Mesothelial cell of epicardium (in vitro differentiated cells): ENCODE measurements at places on chromosomes 11 and 22.

DNA sequence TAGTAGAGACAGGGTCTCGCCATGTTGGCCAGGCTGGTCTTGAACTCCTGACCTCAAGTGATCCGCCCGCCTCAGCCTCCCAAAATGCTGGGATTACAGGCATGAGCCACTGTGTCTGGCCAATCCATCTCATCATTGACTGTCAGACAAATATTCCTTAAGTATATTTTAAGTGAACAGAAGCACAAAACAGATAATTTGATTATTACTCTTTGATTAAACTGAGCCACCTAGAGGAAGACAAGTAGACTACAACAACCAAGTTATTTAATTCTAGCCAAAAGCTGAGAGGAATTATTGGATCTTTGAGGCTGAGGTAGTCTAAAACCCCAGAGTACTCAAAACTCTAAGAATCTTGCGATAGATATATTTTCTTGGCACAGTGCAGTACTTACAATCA is 1.2 kb downstream of the ACRV1 start:
- no peak overlapping the region for H3K4me3 ChIP-seq
- H3K27me3 ChIP-seq: no peaks in the 10 kb centered on the region
- DNase-seq: no peak
- H3K27ac ChIP-seq: no peak overlapping the region

GRCh38 chr11:48172818-48173609 is 43.6 kb upstream of the OR4B1 start:
- H3K4me3 ChIP-seq: peak overlapping the region; percentile 42
- peaks cover 3% of the 10 kb centered on the region for H3K36me3 ChIP-seq
- no peak overlapping the region for H3K27ac ChIP-seq

DNA sequence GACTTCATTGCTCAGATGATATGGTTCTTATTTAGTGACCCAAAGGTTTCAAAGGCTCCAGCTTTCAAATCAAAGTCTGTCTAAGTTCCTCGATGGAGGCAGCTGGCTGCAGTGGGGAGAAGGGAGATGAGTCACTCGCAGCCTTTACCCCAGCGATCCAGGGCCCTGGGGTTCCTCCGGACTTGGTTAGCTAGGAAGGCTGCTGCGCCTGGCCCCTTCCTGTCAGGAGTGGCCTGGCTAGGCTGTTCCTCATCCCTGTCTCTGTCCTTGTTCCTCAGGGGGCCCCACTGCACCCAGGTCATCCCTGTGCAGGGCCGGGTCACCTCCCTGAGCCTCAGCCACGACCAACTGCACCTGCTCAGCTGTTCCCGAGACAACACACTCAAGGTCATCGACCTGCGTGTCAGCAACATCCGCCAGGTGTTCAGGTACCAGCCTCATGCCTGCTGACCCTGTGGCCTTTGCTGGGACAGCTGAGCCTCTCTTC is 13.9 kb downstream of the ATG16L2 start:
- H3K27ac ChIP-seq: no peak overlapping the region
- DNase-seq: no peak
- no peak overlapping the region for H3K4me3 ChIP-seq
- H3K36me3 ChIP-seq: no peaks in the 10 kb centered on the region
- H3K4me1 ChIP-seq: peaks cover 11% of the 10 kb centered on the region

GRCh38 chr11:26593691-26594090 is 21.6 kb upstream of the MUC15 start:
- H3K4me3 ChIP-seq: no peak overlapping the region
- no peaks in the 10 kb centered on the region for H3K36me3 ChIP-seq
- DNase-seq: no peak
- H3K27me3 ChIP-seq: no peaks in the 10 kb centered on the region

- no peaks in the 10 kb centered on the region for H3K27me3 ChIP-seq
- no peak overlapping the region for H3K27ac ChIP-seq
- no peaks in the 10 kb centered on the region for H3K4me1 ChIP-seq
- no peak for DNase-seq
Measured at GRCh38 chr11:6224421-6224820, 10.0 kb downstream of the FHIP1B start.

DNA sequence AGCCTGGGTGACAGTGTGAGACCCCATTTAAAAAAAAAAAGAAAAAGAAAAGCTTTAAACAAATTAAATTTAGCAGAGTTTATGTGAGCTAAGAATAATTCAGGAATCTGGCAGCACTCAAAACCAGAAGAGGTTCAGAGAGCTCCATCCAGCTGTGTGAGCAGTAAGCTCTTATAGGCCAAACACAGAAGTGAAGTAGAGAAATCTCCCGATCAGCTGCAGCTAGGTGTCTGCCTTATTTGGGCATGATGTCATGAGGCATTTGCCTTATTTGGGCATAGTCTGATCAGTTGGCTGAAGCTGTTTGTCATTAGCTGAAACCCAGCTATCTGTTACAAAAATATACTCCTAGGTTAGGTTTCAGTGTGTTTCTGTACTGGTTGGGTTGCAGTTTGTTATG is 8.2 kb downstream of the MS4A15 start:
- DNase-seq: no peak
- H3K27me3 ChIP-seq: peaks cover 5% of the 10 kb centered on the region
- no peak overlapping the region for H3K27ac ChIP-seq
- H3K36me3 ChIP-seq: no peaks in the 10 kb centered on the region
- H3K4me1 ChIP-seq: peaks cover 5% of the 10 kb centered on the region

GRCh38 chr11:112554586-112554985 is 293.9 kb upstream of the PLET1 start:
- no peak overlapping the region for H3K27ac ChIP-seq
- no peak for DNase-seq
- H3K4me3 ChIP-seq: no peak overlapping the region
- no peaks in the 10 kb centered on the region for H3K36me3 ChIP-seq
- peaks cover 9% of the 10 kb centered on the region for H3K27me3 ChIP-seq

- no peak overlapping the region for H3K4me3 ChIP-seq
- H3K4me1 ChIP-seq: no peaks in the 10 kb centered on the region
- DNase-seq: no peak
- H3K27ac ChIP-seq: no peak overlapping the region
- peaks cover 34% of the 10 kb centered on the region for H3K27me3 ChIP-seq
Measured at GRCh38 chr11:33391893-33392251, 134.7 kb downstream of the HIPK3 start.

- no peak overlapping the region for H3K27ac ChIP-seq
- H3K4me3 ChIP-seq: no peak overlapping the region
- peaks cover 9% of the 10 kb centered on the region for H3K4me1 ChIP-seq
- H3K36me3 ChIP-seq: no peaks in the 10 kb centered on the region
- no peak for DNase-seq
Measured at GRCh38 chr11:59528711-59529110, 17.4 kb downstream of the OR4D9 start.

DNA sequence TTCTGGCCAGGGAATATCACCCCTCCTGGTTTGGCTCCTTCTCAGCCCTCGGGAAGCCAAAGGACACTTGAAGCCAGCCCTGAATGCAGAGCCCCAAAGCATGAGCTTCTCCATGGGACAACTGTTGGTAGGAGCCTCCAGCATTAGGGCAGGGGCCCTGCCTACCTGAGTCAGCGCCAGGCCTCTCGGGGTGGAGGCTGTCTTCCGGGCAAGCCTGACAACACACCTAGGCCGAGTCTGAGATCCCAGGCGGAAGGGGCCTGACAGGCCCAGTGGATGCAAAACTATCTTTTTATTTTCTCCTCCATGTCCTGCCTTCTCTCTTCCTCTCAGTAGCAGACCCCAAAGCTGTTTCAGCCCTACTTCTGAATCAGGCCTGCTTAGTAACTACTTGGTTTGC is 27.6 kb downstream of the RCOR2 start:
- H3K27me3 ChIP-seq: no peaks in the 10 kb centered on the region
- peaks cover 12% of the 10 kb centered on the region for H3K36me3 ChIP-seq
- H3K4me3 ChIP-seq: no peak overlapping the region
- no peak for DNase-seq
- peak overlapping the region; percentile 96 for H3K27ac ChIP-seq

DNA sequence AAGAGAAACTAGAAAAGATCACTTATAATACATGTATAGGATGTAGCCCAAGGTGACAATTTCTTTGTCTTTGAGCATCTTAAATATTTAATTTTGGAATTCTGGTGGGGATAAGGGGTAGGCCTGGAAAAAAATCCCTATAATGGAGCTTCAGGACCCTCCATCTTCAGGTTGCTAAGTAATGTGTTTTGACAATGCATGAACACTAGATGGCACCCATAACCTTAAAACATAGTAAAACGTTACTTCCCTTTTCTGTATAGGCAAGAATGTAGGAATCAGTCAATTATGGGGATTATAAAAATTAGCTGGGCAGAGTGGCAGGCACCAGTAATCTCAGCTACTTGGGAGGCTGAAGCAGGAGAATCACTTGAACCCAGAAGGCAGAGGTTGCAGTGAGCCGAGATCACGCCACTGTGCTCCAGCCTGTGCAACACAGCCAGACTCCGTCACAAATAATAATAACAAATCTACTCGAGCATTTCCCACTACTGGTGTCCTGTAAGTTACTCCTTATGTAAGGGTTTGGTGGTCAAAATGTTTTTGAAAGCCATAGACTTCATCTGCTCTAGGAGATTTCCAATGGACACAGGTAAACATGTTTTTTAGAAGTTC is 541.9 kb upstream of the CCDC90B start:
- no peak for DNase-seq
- peaks cover 12% of the 10 kb centered on the region for H3K27me3 ChIP-seq
- no peak overlapping the region for H3K4me3 ChIP-seq
- no peaks in the 10 kb centered on the region for H3K36me3 ChIP-seq

DNA sequence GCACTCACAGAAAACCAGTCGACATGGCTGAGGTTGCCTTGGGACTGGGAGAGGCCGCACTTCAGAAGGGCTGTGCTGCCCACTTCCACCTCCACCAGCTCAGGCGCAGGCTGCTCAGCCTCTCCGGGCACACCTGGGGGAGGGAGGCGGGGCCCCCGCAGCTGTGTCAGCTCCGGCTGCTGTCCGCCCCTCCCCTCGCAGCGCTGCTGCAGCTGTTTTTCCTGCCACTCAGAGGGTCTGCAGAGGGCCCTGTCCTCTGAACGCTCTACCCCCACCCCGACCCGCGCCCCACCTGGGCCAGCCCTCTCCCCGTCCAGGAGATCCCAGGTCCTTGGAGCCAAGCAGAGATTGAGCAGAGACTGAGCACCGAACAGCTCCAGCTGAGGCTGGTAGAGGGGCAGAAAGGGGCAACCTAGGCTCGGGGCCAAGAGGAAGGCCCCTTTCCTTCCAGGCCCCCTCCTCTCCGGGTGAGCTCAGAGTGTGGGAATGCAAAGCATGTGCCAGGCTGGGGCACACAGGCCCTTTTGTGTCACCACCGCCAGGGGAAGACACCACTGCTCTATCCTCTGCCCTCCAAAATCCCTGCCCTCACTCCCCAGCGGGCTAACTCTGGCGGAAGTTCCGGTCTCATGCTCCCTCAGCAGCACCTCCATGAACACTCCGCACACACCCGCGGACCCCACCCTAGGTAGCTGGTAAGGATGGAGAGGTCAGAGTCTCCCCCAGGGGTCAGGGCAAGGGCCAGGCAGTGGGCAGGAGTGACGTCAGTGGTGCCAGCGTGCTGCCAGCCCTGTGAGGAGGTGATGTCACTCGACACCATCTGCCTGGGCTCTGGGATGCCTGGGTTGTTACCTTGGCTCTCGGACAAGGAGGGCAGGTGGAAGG is 1.6 kb downstream of the MCAM start:
- peaks cover 30% of the 10 kb centered on the region for H3K4me1 ChIP-seq
- no peaks in the 10 kb centered on the region for H3K27me3 ChIP-seq
- peak overlapping the region; percentile 69 for H3K4me3 ChIP-seq
- DNase-seq: no peak

GRCh38 chr11:61089806-61090491 is 12.3 kb upstream of the CD5 start:
- H3K27ac ChIP-seq: no peak overlapping the region
- no peak for DNase-seq
- peaks cover 2% of the 10 kb centered on the region for H3K36me3 ChIP-seq
- H3K27me3 ChIP-seq: no peaks in the 10 kb centered on the region

- H3K4me1 ChIP-seq: no peaks in the 10 kb centered on the region
- H3K36me3 ChIP-seq: no peaks in the 10 kb centered on the region
- DNase-seq: no peak
- H3K27me3 ChIP-seq: peaks cover 3% of the 10 kb centered on the region
- H3K4me3 ChIP-seq: no peak overlapping the region
Measured at GRCh38 chr11:17765356-17766072, 30.9 kb downstream of the KCNC1 start.

GRCh38 chr11:107266455-107266854 is 191.2 kb downstream of the CWF19L2 start:
- peaks cover 12% of the 10 kb centered on the region for H3K4me1 ChIP-seq
- H3K27me3 ChIP-seq: no peaks in the 10 kb centered on the region
- H3K27ac ChIP-seq: no peak overlapping the region
- no peak for DNase-seq

DNA sequence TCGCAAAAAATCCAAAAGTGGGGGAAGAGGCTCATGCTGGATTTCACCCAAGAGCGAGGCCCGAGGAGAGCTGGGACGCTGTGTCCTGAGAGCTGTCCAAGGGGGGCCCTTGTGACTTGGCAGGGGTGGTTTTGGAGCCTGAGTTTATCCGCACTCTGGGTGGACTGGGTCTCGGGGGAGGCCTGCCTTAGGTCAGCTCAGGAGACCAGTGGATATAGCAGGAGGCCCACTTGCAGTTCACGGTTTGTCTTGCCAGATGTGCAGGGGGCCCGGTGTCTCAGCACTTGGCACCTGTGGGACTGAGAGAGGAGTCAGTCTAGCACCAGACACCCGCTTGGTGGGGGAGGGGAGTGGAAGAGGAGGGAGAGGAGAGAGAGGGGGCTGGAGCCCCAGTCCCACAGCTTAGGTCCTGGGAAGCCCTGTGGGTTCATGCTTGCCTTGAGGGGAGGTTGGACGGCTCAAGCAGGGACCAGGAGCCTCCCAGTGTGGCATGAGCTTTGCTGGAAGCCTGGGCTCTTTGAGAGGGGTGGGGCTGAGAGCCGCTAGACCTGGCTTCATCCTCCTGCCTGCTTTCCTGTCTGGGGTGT is 33.4 kb downstream of the PARVB start:
- H3K4me3 ChIP-seq: peak overlapping the region; percentile 22
- peaks cover 14% of the 10 kb centered on the region for H3K4me1 ChIP-seq
- no peaks in the 10 kb centered on the region for H3K27me3 ChIP-seq

GRCh38 chr11:10856689-10857458 is 979 bp downstream of the ZBED5 start:
- H3K4me3 ChIP-seq: peak overlapping the region; percentile 97
- H3K36me3 ChIP-seq: peaks cover 23% of the 10 kb centered on the region
- DNase-seq: no peak
- peak overlapping the region; percentile 99 for H3K27ac ChIP-seq
- H3K27me3 ChIP-seq: no peaks in the 10 kb centered on the region

GRCh38 chr22:49535126-49535525 is 292.5 kb downstream of the BRD1 start:
- no peak overlapping the region for H3K4me3 ChIP-seq
- DNase-seq: no peak
- peaks cover 21% of the 10 kb centered on the region for H3K27me3 ChIP-seq

GRCh38 chr11:129013737-129014475 is 71.2 kb upstream of the TP53AIP1 start:
- H3K27ac ChIP-seq: no peak overlapping the region
- peaks cover 7% of the 10 kb centered on the region for H3K36me3 ChIP-seq
- H3K4me1 ChIP-seq: peaks cover 1% of the 10 kb centered on the region
- no peaks in the 10 kb centered on the region for H3K27me3 ChIP-seq

GRCh38 chr11:82229341-82229740 is 504.3 kb downstream of the FAM181B start:
- H3K4me1 ChIP-seq: no peaks in the 10 kb centered on the region
- H3K27ac ChIP-seq: no peak overlapping the region
- H3K4me3 ChIP-seq: no peak overlapping the region
- no peak for DNase-seq

- H3K4me1 ChIP-seq: peaks cover 4% of the 10 kb centered on the region
- H3K27me3 ChIP-seq: peaks cover 94% of the 10 kb centered on the region
- no peak for DNase-seq
- H3K27ac ChIP-seq: peak overlapping the region; percentile 67
Measured at GRCh38 chr22:44592126-44592823, 94.2 kb upstream of the RTL6 start.
